CMK (cell line): ENCODE measurements at places on chromosomes 16 and 17.

DNA sequence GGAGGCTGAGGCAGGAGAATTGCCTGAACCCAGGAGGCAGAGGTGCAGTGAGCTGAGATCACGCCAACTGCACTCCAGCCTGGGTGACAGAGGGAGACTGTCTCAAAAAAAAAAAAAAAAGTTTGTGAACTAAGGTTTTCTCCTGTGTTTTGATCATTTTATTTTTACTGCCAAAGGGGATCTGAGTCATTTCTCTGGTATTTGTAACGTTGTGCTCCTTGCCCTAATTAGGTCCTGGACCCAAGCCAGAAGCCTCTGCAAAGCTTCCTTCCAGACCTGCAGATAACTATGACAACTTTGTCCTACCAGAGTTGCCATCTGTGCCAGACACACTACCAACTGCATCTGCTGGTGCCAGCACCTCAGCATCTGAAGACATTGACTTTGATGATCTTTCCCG is 32.1 kb downstream of the IST1 start:
- DNase-seq: no peak

- DNase-seq: no peak
These were observed 641 bp downstream of the KRTAP9-1 start for GRCh38 chr17:41190328-41190727.

- no peak for DNase-seq
These were observed 6.6 kb upstream of the SLC12A3 start for GRCh38 chr16:56858374-56858773.

GRCh38 chr17:57486882-57487301 is 230.6 kb downstream of the MSI2 start:
- DNase-seq: no peak

DNA sequence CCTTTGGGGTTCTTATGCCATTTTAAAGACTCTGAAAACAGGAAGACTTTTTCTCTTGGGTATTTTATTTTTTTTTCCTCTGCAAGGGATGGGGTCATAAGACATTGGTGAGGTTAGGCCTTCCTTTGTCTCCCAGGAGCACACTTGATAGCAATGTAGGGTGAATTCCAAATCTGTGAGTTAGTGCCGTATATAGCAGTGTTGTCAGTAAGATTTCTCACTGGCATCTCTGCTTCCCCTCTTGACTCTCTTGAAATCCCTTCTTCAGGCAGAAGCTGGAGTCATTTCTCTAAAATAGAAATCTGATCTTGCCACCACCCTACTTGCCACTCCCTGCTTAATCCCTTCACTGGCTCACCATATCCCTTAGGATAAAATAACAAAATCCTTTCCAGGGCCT is 529.7 kb downstream of the WWOX start:
- no peak for DNase-seq

DNA sequence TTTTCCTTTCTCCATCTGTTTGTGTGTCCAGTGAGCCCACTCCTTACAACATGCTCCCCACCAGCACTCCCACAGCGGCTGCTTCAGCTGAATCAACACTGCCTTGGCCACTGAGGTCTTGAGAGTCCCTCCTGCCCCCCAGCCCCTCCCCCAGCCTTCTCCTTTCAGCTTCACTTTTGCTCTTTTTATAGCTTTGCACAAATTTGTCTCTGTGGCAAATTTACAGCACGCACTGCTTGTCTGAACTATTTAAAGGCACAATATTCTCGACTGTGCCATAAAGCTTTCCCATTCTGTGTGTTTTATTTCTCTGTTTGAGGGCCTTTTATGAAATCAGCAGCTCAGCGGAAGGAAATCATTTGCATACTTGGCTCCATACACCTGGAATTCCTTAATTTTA is 579.3 kb downstream of the TOX3 start:
- DNase-seq: no peak

GRCh38 chr17:35788477-35789368 is 6.7 kb downstream of the MMP28 start:
- no peak for DNase-seq

GRCh38 chr17:28725166-28725659 is 820 bp downstream of the TLCD1 start:
- no peak for DNase-seq

- no peak for DNase-seq
These were observed 76.7 kb upstream of the CBX4 start for GRCh38 chr17:79915850-79916430.

DNA sequence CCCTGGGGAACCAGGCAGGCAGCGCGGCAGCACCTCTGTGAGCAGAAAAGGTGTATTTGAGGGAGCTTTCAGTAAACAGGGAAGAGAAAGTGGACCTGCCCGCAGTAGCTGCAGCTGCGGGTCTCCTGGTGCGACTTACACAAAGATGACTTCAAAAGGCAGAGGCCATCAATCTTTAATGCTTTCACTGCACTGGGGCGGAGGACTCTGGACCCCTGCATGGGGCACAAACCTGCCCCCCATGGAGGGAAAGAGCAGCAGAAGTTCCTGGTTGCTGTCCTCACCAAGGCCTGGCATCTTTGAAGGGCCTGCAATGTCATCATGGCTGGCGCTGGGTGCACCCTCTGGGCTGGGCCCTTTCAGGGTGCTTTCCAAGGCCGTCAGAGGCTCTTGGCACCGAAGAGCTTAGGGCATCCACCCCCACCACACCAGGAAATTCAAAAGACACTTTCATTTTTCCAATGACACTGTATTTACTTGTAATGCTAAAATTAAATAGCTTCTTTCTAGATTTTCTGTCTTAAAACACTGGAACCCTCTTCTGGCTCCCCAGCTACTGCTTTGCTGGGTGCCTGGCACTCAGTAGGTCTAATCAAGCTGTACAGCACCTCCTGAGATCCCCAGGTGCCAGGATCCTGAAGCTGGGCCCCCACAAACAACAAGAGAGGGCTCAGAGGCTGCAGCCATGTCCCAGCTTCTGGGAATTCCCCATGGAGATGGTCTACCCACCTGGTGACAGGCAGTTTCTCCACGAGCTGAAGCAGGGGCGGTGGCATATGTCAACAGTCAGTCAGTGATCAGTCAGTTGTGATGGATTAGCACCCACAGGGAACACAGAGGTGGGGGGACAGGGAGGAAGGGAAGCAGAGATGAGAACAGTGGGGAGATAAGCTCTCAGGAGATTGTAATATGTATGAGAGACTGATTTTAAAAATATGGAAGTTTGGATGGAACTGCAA is 2.1 kb upstream of the CACNG1 start:
- DNase-seq: no peak

DNA sequence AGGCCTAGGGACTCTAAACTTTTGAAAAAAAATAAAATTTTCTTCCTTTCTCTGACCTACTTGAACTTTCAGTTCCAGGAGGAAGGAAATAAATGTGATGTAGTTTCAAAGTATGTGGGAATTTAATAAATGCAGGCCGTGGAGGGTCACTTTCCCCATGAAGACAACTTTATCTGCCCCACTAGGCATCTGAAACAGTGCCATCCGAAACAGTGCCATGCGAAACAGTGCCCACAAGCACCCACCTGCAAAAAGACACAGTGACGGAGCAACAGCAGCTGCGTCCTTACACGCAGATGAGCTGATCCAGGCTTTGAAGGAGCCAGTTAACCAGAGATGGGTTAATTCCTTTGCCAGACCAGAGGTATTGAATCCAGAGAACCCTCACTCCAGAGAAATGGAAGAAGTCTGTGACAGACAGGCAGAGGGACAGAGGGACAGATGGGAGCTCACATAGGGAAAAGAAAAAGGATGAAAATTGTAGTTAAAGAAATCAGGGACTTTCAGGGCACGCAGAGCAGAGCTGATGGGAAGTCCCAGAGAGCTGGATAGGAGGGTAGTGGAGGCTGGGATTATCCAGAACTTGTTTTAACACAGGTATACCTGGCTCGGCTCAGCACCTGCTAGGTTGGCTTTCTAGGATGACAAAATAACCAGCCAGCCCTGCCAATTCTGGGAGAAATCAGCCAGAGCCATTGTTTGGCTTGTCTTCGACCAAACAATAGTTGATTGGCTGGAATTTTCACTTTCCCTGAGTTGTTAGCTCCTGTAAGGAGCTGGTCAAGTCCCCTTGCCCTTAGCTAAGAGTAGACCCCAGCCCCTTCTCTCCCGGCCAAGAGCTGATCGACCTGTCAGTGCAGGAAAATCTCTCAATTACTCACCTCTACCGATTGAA is 17.1 kb upstream of the HOXB13 start:
- no peak for DNase-seq

- DNase-seq: no peak
These were observed 79.6 kb downstream of the MGAT5B start for GRCh38 chr17:76947771-76948170.

GRCh38 chr17:34443619-34444469 is 80.8 kb upstream of the CCL1 start:
- no peak for DNase-seq

DNA sequence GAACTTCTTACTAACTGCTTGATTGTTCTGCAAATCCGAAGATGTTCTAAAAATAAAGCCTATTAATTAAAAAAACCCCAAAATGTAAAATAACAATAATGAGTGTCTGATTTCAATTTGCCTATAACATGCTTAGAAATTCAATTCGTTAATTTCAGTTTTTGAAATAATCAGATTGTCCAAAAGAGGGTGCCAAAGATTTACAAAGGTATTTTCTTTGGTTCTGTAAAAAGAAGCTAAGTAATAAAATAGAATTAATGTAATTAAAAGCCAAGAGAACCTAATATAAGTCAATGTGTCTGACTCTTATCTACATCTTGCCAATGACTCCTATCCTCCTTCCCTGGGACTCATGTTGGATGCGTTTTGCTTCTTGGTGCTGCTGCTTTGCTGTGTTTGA is 75.0 kb upstream of the CPHXL start:
- DNase-seq: no peak

DNA sequence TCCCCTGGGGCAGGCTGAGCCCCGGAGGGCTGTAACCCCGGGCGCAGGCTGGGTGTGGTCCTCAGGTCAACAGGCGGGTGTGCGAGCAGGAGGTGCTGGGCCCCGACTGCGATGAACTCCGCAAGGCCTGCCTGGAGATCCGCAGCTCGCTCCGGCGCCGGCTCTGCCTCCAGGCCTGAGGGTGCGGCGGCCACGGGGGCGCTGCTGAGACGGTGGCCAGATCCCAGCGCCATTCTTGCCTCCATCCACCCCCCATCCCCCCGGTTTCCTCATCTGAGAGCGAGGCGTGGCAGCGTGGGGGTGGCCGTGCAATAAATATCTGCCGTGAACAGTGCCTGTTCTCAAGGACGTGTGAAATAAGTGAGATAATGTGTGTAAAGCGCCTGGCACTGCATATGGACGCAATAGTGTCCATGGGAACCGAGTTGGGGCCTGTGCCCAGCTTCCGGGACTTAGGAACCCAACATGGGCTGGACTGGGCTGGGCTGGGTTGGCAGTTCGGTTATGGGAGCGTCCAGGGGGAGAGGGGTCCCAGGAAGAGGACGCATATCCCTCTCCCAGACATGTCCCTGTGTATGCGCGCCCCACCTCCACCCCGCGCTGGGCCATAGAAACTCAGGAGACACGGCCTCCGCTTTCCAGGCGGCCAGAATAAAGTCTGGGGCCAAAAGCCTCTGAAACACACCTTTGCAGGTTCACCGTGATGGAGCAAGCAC is 15.0 kb downstream of the ZNF213 start:
- DNase-seq: peak; percentile 73

DNA sequence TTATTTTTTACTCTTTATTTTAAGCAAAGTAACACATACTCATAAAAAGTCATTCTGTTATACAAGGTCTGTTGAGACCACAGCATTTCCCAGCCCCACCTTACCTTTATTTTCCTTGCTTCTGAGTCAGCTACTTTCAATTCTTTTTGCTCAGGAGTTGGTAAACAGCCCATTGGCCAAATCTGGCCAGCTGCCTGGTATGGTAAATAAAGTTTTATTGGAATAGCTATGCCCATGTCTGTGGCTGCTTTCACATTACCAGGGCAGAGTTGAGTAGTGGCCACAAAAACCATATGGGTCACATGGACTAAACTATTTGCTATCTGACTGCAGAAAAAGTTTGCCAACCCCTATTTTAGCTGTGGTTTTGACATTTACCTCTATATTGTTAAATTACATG is 3.4 kb upstream of the NSRP1 start:
- no peak for DNase-seq

DNA sequence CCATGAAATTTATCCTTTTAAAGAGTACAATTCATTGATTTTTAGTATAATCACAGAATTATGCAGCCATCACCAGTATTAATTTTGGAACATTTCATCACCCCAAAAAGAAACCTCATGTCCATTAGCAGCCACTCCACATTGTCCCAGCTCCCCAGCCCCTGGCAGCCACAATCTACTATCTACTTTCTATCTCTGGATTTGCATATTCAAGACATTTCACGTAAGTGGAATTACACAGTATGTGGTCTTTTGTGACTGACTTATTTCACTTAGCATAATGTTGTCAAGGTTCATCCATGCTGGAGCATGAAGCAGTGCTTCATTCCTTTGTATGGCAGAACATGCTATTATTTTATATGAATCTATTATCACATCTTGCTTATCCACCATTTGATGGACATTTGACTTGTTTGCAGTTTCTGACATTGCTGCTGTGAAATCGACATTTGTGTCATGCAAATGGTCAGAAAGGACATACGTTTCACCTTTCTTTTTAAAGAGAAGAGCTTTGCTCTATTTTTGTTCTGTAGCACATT is 10.7 kb downstream of the METTL9 start:
- DNase-seq: no peak

GRCh38 chr16:73845238-73846006 is 451.2 kb upstream of the PSMD7 start:
- DNase-seq: no peak

DNA sequence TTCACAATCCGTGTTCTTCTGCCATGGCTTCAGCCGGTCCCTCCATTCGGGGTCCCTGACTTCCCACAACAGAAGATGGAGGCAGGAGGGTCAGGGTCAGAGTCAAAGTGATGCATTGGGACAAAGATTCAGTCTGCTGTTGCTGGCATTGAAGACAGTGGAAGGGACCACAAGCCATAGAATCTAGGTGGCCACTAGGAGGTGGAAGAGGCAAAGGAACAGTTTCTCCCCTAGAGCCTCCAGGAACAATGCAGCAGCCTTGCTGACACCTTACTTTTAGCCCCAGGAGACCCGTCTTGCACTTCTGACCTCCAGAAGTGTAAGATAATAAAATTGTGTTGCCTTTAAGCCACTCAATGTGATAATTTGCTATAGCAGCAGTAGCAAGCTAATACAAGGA is 55.9 kb downstream of the MFSD11 start:
- no peak for DNase-seq

DNA sequence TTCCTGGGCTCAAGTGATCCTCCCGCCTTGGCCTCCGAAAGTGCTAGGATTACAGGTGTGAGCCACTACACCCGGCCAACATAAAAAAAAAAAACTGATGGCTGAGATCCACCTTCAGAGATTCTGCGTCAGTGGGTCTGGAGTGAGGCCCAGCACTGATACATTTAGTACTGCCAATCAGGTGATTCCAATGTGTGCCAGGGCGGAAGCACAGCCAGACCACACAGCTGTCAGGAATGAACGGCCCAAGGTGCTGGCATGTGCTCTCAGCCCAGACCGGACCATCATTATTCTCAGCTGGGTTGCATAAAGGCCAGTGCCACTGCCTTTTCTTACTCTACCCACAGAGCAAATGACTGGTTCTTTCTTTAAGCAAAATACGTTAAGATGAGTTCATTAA is 1.2 kb upstream of the BCO1 start:
- DNase-seq: no peak
